HT-29 (cell line): ENCODE measurements at places on chromosomes 13 and 19. TPM values are rescaled to one million over a fixed set of nuclear protein-coding genes. Genes with fewer than 3 reads are reported as not detected.
A peak's percentile ranks its signal among the peaks of the same experiment; 100 is the strongest.

EHD2 gene
- 18.4 and 20.3 TPM in 2 replicates for total RNA-seq

LILRB3 gene
- not detected in 2 replicates for total RNA-seq

HOOK2 gene
- total RNA-seq: 64.1 and 72.2 TPM in 2 replicates

C19orf18 gene
- total RNA-seq: not detected in 2 replicates

OR10H2 gene
- not detected in 2 replicates for total RNA-seq

DNA sequence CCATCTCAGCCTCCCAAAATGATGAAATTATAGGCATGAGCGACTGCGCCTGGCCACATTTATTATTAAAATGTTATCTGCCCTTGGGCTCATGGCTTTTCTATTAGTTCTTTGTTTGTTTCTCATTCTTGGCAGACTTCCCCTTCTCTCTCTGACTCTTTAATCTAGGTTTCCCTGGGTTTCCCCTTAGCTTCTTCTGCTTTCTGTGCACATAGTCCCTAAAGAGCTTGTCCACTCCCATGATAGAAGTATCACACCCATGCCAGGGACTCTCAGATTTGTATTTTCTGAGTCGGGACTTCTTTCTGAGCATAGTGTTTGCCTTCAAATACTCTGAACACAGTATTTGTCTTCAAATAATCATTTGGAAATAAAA lies 38.6 kb upstream of the ITM2B start:
- DNase-seq: no peak

DNA sequence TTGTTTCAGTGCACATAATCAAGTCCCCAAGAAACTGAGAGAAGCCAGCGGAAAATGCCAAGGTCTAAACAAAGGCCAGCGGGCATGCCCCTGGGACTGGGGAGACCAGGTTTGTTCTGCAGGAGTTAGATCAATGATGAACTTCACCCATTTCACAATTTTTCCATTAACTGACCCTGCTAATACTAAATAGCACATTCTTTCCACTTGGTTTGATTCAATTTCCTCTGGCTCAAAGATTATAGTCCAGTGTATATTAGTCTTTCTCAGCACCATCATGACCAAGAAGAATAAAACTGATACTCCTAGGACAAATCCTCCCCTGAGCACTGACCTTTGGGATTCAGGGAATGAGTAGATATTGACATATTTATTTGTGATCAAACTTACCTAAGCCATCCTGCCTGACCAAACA lies 66.4 kb downstream of the MBNL2 start:
- no peak for DNase-seq

DNA sequence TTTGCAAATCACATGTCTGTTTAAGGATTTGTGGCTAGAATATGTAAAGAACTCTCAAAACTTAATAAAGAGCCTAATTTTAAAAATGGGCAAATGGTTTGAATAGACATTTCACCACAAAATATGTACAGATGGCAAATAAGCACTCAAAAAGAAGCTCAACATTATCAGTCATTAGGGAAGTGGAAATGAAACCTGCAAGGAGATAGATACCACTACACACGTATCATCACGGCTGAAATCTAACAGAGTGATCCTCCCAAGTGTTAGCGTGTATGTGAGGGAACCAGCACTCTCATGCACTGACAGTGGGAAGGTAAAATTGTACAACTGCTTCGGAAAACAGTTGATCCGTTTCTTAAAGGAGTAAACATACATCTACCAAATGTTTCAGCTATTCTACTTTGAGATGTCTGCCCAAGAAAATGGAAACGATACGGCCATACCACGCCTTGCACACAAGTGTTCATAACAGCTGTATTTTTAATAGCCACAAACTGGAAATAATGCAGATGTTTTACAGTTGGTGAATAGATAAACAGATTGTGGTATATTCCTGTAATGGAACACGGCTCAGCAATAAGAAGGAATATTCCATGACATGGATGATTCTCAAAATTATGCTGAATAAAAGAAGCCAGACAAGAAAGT lies 14.5 kb downstream of the ARHGEF7 start:
- DNase-seq: no peak

- DNase-seq: no peak
Observed at GRCh38 chr13:112803422-112803821, 113.6 kb downstream of the ATP11A start.

GRCh38 chr13:34360702-34361101 lies 542.8 kb downstream of the RFC3 start:
- DNase-seq: no peak

DNA sequence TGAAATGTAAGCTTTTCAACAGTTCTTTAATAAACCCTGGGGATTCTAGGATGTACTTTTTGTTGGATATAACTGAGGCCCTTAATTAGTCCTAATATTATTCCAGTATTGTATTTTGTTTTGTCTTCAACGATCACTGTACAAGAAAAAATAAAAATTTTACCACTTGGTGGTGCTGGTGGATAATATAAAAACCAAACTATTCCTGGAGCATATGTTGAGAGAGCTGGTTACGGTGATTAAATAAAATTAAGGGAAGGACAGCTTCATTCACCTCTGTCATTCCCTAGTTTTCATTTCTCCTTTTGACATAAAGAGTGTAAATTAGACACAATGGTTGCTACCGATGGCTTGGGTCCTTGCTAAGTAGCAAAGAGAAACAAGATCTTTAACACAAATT lies 598.6 kb upstream of the PCDH20 start:
- peak; percentile 72 for DNase-seq

GRCh38 chr19:18607226-18608101 lies 865 bp upstream of the CRLF1 start:
- no peak for DNase-seq

DNA sequence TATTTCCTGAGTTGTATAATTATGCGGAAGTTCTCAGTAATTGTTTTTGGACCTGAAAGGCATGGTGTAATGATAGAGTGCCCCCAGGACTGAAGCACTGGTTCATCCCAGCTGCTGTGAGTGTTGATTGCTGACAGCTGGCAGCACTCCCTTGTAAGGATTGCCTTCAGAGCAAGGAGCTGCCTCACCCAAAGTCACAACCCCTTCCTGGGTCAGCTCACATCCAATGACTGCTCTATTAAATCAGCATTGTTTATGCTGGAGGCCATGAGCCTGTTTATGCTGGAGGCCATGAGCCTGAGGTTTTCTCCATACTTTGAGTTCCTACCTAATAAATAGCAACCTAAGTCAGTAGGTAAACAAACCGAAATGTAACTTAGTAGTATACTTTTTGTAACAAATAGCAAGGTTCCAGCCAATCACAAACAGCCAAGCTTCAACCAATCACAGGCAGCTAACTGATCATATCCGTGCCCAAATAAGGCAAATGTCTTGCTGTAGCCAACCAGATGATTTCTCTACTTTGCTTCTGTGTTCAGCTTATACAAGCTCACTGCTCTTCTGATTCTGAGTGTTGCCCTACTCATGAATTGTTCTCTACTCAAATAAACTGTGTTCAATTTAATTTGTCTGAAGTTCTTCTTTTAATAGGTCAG lies 11.7 kb upstream of the SPACA6 start:
- DNase-seq: peak; percentile 29

DNA sequence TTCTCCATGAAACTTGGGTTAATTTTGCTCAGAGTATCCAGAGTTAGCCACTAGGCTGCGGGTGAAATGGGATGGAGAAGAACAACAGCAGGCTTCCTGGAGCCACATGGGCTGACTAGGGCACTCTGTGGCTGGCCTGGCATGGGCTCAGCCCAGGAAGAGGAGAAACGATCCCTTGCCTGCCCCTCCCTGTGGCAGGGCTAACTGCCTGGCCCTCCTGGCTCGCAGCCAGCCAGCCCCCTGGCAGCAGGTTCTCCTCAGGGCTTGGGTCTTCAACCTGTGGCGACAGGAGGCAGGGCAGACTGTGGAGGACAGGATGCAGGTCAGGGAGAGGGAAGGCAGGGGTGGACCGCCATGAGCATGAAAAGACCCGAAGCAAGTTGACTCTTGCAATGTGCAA lies 78.7 kb upstream of the GPR183 start:
- DNase-seq: no peak
